ENCODE measurements at places on chromosomes 5 and 9.

DNA sequence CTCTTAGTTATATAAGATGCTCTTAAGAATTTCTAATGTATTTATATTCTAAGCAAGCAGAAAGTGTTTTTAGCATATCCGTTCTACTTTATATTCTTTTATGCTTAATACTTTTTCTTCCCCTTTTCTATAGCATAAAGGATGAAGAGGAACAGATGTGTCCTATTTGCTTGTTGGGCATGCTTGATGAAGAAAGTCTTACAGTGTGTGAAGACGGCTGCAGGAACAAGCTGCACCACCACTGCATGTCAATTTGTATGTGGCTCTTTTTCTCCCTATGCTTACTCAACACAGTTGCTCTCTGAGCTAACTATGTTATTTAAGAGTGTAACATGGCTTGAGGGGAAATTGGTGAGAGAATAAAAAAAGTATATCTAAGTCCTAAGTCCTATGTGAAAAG lies 37.6 kb upstream of the SETD9 start:
- no peak for DNase-seq

DNA sequence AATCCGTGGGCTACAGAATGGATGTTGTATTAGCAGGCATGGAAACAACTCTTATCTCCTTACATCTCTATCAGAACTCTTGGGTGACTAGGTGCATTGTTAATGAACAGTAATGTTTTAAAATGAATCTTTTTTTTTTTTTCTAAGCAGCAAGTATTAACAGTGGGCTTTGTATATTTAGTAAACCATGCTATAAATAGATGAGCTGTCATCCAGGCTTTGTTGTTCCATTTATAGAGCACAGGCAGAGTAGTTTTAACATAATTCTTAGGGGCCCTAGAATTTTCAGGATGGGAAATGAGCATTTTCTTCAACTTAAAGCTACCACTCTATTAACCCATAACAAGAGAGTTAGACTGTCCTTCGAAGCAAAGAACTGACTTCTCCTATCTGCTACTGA lies 233.7 kb upstream of the ADAMTSL1 start:
- no peak for DNase-seq

GRCh38 chr9:22120595-22120994 lies 111.5 kb upstream of the CDKN2B start:
- no peak for DNase-seq

GRCh38 chr5:173736923-173737412 lies 120.5 kb upstream of the BOD1 start:
- DNase-seq: no peak

GRCh38 chr5:111537141-111538024 lies 25.0 kb upstream of the STARD4 start:
- DNase-seq: no peak

- DNase-seq: no peak
Observed at GRCh38 chr5:3103262-3103811, 351.9 kb upstream of the IRX2 start.
